ENCODE measurements at places on chromosomes 2 and 18.
A peak's percentile ranks its signal among the peaks of the same experiment; 100 is the strongest.

GRCh38 chr2:121088251-121089165, 196.5 kb downstream of the TFCP2L1 start:
- no peak for DNase-seq

DNA sequence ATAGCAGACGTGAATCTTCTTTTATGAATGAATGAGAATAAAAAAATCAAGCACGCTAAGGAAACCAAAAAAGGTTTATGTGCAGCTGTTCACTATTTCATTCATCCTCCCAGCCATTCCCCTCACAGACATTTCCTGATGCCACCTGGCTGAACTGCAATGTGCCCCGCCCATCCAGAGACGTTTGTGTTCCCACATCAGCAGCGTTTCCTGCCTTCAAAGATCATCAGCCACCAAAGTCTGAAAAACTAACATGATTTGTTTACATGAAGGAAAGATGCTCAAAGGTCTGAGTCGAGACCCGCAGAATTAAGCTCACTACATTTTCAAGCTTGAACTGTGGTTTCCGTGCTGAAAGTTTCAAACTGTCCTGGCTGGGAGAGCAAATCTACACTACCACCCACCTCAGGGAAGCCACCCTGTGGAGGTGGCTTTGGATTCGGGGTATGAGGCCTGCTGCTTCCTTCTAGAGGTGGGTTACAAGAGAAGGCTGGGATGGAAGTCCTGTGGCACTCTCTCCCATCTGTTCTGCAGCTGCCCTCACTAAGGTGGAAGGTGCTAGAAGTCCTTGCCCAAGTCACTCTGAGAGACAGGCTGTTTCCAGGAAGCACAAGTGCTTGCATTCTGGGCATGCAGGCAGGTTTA, 201.3 kb upstream of the OSR1 start:
- DNase-seq: no peak

DNA sequence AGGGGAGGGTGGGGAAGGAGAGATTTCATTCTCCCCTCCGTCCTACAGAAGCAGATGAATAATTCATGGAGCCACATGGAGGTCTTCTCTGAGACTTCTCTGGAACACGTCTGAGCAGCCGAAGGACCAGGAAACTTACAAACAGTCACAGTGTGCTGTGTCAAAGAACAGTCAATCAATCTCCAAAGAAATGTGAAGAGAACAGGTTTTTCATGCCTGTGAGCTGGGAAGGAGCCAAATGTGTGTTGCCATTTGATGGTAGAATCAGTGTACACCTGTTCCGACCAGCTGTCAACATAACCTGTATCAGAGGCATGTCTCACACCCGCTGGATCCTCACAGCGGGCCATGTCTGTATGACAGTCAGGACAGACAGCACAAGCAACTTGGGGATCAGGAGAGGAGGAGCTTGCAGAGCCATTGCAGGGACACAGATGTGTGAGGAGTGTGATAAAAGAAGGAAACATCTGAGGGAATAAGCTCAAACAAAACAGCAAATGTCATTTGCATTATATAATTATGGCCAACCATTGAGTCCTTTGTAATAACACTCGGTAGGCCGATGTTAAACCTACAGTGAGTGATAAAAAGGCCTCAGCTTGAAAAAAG, 298.5 kb downstream of the EN1 start:
- DNase-seq: no peak

DNA sequence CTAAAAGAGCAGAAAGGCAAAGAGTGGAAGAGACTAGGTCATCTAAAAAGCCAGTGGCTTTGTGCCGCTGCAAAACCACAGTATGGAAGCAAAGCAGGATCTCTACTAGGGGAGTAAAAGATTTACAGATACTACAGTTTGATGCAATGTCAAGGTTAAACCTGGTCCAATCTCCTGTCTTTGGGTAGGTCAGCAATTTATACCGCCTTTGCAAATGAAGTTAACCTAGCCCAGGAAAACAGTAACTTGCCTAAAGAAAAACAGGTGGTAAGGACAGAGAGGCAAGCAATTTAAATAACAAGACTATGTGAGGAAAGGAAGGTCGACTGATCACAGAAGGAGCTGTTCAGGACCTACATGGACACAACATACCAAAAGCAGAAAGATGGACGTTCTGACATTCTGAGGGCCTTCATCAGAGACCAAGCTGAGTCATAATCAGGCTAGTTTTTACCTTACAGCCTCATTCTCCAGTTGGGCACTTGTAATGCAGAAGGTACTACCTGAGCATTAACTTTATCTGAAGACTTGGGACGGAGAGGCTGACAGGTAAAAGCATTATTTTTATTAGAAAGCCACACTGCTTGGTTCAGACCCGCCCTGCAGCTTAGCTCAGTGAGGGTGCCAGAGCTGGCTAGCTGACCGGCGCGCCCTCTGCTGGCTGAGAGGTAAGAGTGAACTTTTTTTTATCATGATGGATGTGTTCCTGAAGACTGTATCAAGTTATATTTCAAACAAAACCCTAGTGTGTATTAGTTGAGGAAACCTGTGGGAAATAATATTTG, 15.9 kb downstream of the CDKL4 start:
- peak; percentile 20 for DNase-seq

DNA sequence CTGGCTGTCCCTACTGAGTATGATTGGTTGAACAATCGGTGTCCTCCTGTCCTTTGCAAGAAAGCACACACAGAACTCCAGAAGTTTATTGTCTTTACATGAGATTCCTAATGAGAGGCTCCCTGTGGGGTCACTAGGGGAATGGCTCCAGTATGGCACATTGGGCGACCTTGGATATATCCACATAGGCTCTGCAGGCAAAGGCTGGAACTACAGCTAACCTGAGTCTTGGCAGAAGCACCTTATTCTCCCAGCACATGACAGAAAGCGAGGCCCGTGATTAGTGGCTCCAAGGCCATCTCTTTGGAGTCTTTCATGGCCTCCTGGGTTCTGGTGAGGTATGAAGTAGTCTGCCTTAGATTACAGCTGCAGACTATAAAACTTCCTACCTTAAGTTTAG, 49.0 kb downstream of the ZDBF2 start:
- no peak for DNase-seq

DNA sequence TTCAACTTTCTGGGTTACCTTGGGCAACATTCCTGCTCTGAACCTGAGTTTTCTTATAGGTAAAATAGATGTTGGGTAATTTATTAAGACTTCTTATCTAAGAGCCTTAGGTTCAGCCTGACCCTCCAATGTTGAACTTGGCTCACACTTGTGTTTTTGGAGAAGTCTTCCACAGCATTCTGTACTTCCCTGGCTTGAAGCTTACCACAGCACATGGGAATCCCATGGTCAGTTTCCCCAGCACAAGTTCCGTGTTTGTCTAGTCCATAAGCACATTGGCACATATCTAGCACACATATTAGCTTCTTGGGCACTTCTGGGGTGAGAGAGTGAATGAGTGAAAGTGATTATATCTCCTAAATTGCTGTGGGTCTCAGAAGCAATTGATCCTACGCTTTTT, 782.5 kb upstream of the HS6ST1 start:
- DNase-seq: no peak

GRCh38 chr2:70583091-70583490, 29.5 kb upstream of the TGFA start:
- DNase-seq: no peak

GRCh38 chr2:23656597-23656973, 270.3 kb downstream of the ATAD2B start:
- no peak for DNase-seq

Measured in urinary bladder (tissue), 4 donors.